Brain (organoid and tissue), 16 donors: ENCODE measurements at places on chromosomes 2 and 18. TPM values are rescaled to one million over a fixed set of nuclear protein-coding genes. Genes with fewer than 3 reads are reported as not detected.

- DNase-seq, result peak; percentile 92
Measured at GRCh38 chr2:168346725-168347477, 99.5 kb upstream of the STK39 start.

FNDC4 gene
- 23.0 TPM for polyA plus RNA-seq

GRCh38 chr18:31269566-31269965, 48.4 kb upstream of the DSG1 start:
- DNase-seq, result no peak

DNA sequence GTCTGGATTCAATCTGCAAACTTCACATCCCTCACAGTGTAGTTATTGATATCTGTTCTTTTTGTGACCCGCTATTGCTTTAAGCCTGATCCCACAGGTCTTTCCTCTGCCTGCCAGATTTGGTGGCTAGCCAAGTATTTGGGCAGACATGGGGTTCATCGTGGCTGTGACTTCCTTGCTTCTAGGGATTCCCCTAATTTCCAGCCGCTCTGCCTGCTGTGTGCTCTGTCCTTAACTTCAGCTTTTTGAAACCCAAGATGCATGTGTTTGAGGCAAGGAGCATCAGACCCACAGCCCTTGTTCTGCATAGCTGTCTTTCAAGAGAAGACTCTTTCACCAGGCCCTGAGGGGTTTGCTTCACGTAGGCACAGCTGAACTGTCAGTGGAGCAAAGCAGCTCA, 54.2 kb downstream of the NCAPH start:
- DNase-seq, result no peak

DNA sequence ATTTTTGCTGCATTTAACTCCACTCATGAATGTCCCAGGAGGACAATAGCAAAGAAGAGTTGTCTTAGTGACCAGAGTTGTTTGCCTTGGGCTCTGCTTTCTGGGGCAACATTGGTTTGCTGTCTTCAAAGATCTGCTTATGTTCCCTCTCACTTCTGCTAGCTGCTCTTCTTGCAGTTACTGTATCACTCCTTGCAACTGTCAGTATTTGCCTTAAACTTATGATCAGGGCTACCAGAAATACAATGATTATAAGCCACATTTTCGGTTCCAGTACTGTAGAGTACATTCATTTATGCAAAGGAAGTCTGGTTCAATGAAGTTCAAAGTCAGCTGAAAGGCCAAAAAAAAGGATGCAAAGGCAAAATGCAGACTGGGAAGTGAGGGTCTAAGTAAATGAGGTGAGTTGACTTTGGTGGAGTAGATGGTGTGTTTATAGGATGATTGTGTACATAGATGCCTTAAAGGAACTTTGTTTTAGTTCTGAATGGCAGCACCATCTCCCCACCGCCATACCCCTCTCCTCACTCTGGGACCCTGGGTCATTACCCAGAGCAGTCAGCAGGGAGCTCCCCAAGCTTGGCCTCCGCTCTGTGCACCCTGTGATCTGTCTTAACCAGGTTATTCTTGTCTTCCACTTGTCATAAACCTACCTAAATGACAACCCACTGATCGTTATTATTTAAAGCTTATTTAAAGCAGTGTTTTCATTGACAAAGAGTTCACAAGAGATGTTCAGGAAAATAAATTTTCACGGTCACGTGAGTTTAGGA, 236.0 kb downstream of the DOK6 start:
- no peak for DNase-seq

MYO7B gene
- polyA plus RNA-seq, result 0.46 TPM

DNA sequence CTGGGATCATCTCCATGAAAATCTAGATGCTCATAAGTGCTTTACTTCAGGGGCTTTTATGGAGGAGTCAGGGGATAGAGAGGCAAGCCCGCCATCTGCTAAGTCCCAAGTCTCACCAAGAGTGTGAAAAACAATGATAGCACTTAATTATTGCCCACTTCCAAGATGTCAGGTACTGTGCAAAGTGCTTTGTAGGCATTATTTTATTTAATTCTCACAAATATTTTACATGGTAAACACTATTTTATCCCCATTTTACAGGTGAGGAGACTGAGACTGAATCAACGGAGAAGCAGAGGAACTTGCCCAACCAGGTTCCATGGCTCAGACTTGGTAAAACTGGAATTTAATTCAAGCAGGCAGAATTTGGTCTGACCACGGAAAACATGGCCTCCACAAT, 147.5 kb downstream of the ACKR3 start:
- no peak for DNase-seq

DNA sequence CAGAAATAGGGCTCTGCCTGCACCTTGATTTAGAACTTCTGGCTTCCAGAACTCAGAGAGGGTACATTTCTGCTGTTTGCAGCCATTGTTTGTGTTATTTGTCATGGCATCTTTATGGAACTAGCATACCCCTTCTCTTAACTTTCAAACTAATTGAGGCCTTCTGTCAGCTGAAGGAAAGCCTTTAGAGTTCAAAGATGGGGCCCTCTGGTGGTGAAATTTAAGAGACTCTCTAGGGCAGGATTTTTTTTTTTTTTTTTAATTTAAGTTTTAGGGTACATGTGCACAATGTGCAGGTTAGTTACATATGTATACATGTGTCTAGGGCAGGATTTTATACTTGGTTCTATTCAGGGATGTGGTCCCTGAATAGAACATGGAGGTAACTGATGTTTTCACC, 260.6 kb upstream of the LINC00305 start:
- no peak for DNase-seq

DNA sequence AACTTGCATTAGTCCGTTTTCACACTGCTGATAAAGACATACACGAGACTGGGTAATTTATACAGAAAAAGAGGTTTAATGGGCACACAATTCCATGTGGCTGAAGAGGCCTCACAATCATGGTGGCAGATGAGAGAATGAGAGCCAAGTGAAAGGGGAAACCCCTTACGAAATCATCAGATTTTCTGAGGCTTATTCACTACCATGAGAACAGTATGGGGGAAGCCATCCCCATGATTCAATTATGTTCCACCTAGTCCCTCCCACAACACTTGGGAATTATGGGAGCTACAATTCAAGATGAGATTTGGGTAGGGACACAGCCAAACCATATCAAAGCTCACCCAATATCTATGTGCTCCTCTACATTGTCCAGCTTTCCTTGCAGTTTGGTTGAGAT, 16.0 kb upstream of the SERPINE2 start:
- DNase-seq, result no peak

DNA sequence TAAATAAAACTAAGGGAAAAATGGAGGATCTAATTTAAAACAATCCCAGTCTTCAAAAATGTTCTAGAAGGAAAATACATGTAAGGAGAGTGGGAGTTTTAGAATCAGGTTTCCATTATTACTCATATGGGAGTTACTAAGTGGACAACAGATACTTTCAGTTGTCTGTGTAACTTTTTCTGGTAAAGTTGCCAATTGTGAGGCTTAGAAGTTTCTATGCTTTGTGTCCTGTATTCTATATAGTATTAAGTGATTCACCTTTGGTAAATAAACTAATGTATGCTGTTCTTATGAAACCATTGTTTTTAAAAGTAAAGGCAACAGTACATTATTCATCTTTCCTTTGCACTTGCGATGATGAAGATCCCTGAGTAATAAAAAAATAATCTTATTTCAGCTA, 274.9 kb downstream of the NR4A2 start:
- DNase-seq, result no peak

DNA sequence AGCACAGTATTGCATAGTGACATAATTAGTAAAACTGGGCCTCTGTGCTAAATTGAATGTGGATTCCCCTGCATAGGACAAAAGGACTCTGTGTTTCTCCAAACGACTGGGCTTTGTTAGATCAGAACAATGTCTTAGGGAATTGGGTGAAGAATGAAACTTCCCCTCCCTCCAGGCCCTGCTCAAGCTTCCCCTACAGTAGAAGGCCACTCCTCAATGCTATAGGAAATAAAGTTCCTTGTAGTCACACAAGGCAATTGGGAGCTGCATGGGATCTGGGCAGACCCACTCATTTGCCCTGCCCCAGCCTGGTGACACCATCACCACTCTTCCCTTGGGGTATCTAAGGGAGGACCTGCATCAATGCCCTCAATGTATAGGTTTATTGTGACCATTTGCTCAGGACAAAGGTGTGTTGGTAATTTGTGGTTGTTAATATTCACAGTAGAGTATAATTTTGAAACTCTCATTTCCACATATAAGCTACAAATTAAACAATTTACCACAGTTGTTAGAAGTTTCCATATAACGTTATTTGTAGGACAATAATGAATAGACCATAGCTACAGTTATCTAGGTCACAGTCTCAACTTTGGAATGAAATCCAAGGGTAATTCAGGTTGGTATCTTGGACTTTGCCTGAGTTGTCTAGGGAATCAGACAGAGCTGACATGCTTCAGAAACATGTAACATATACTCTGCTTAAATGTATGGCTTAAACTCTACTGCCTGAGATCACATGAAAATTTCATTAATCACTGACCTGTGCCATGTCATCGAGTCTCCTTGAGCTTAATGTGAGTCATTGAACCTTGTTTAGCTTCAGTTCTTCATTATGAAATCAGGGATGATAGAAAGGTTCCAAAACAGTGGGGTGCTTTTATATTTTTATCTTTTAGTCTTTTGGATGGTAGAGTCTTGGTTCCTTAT, 64.8 kb upstream of the DARS1 start:
- no peak for DNase-seq

SOS1 gene
- 13.0 TPM for polyA plus RNA-seq

GRCh38 chr2:136057802-136058140, 60.2 kb downstream of the CXCR4 start:
- DNase-seq, result no peak

NEU2 gene
- not detected for polyA plus RNA-seq

- no peak for DNase-seq
Measured at GRCh38 chr2:191222952-191223351, 22.3 kb upstream of the MYO1B start.

GRCh38 chr2:223008162-223008561, 43.8 kb upstream of the KCNE4 start:
- no peak for DNase-seq

DNA sequence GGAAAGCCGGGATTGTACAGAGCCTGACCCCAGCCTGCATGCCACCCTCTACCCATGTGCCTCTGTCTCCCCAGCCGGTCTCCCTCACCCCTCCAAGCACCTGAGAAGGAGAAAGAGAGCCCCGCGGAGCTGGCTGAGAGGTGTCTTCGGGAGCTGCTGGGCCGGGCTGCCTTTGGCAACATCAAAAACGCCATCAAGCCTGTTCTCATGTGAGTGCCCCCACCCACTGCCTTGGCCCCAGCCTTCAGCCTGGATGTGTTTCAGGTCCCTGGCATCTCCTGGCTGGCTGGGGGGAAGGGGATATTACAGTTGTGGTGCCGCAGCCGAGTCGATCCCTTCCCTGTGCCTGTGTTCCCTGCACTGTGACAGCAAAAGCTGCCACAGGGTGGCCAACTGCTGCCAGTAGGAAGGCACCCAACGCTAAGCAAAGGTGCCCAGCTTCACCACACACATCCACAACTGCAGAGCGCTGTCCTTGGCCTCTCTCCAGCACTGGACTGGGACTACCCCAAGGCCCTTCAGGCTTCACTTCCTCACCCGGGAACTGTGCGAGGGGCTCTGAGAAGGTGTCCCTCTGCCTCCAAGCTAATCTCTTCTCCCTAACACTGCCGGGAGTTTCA, 38.4 kb downstream of the POMC start:
- DNase-seq, result no peak

ADI1 gene
- 50.4 TPM for polyA plus RNA-seq

GRCh38 chr2:160039166-160039903, 23.1 kb downstream of the PLA2R1 start:
- peak; percentile 37 for DNase-seq

TRPM8 gene
- polyA plus RNA-seq, result 56.9 TPM

- DNase-seq, result no peak
Measured at GRCh38 chr2:237152361-237152760, 66.7 kb downstream of the COPS8 start.

VWA3B gene
- polyA plus RNA-seq, result 1.1 TPM

OSR1 gene
- 0.44 TPM for polyA plus RNA-seq

- no peak for DNase-seq
Measured at GRCh38 chr2:40357667-40358066, 94.2 kb downstream of the SLC8A1 start.

INHA gene
- 0.37 TPM for polyA plus RNA-seq

DNA sequence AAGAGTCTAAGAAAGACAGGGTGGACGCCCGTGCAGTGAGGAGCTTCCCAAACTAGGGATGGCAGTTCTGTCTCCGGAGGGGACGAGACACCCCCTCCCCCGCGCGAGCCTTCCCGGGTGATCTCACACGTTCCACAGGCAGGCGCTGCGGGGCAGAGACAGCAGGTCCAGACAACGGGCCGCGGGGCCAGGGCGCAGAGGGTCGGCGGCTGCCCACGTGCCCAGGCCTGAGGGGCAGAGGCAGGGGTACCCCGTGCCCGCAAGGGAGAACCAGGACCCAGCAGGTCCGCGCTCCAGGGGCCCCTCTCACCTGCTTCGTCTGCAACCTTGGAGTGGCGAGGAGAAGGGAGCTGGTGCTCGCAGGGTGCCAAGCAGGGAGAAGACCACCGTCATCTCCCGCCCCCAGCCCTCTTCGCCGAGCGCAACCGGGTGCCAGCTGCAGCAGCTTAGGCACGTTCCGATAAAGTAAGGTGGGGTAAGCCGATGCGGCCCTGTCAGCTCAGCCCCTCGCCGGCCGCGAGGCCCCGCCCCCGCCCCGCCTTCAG, at the start of gene GPR155:
TSS of gene GPR155 (minus strand) at position 467 of the 545 bp plus-strand sequence. CDS start 5,073 bp downstream, outside the sequence.
- peak; percentile 70 for DNase-seq

DNA sequence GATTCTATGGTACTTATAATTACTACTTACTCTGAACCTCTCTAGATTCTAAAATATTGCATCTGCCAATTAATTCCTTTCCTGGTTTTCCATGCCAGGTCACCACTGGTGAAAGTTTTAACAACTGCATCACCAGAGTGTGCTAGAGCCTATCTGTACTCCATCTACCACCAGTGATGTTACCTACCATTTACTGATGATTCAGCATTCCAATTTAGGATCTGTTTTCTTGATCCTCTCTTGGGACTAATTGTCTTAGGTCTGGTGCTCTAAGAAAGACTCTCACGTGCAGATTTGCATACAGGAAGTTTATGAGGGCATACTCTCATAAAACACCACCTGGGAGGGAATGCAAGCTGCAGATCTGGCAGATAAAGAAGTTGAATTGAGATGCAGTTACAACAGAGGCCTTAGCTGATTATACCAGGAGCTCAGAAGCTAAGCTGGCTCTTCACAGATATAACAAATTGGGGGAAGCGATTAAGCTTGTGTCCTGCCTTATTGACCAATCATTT, 347.6 kb upstream of the VRK2 start:
- DNase-seq, result no peak

CAVIN2 gene
- polyA plus RNA-seq, result 7.8 TPM

DNA sequence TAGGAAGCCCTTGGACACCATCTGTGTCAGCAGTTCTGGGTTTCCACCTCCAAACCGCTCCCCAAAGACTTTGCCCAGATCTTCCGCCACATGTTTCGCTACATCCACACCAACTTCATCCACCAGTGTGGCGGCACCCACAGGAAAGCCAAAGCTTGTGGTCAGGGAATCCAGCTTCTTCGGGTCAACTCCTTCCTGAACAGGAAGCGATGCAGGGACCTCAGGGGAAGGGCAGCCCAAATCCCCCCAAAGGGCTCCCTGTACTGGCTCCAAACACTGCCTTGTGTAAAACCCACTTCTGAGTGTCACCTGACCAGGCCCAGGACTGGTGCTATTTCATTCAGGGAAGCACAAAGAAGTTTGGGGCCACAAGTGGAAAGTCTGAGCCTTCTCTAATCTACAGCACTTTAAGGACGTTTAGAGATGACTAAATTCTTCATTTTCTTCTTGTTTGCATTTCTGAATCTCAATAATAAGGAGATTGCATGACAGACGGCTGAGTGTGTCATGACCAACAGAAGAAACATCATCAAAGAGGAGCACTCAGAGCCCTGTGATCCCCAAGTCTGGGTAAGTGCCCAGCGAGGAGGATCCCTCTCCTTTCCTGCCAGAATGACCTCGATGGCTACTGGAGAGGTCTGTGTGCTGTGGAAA, 20.8 kb downstream of the GAREM2 start:
- no peak for DNase-seq

STARD6 gene
- polyA plus RNA-seq, result 0.75 TPM

SEMA4C gene
- polyA plus RNA-seq, result 32.9 TPM
